ENCODE measurements at places on chromosomes 13 and 19.

DNA sequence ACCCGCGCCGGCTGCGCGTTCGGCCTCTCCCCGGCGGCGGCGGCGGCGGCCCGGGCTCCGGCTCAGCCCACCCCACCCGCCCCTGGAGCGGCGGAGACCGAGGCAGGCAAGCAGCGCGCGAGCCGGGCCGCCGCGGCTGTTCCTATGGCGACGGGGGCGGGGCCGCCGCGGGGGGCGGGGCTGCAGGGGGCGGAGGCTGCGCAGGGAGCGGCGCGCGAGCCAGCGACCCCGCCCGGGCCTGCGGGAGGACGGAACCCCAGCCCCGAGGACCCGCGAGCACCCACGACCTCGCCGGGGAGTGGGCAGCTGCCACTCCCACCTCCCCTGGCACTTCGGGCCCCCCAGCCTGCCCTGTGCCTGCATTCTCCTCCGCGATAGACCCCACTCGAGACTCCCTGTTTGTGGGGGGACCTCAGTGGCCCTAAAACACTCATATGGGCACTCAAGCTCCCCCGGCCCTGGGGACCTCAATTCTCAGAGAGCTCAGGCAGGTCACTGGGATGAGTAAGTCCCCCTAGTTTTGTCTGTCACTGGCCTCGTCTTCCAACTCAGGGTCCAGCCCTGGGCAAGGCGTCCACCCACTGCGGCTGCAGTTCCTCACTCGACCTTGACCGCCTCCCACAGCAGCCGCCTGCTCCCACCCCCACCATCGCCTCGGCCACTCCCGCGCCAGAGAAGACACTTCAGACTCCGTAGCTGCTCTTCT lies at the start of gene CTXN1:
Gene CTXN1, minus strand, starts transcription at position 115 of the 706 bp plus-strand sequence. CDS start 597 bp downstream, outside the sequence.
- peak; percentile 85 for DNase-seq

- peak; percentile 87 for DNase-seq
Measured at GRCh38 chr19:49361438-49362047, 673 bp downstream of the TEAD2 start.

DNA sequence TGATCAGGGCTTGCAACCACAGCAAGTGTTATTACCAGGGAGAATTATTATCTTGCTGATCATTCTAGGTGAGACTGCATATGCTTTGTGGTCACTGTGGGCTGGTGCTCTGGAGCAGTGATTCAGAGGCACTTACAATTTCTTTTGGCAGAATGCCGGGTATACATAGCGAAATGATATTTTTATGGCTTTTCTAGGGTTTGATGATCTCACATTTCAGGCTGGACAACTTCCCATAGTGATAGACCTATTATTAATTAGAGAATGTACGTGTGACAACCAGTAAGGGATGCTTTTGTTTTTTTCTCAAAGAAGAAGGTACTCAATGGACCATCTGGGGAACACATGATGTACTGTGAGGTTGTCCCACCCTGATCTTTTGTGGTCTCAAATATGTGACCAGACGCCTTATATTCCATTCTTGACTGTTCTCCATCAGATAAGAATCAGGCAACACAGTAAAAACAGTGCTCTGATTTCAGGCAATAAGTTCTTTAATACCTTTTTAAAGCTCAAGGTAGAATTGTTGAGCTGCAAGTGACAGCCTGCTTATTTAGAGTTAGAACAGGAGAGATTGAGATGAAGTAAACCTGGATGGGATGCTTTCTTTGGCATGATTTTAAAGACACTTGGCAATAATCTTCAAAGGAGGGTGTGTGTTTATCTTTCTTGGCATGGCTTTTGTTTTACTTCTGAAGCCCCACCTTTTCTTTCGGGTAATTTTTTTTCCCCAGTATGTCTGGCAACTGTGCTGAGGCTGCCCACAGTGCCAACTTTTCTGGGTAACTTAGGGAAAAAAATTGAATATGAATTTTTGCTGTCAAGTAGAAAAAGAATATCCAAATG lies 27.4 kb upstream of the SCEL start:
- DNase-seq = no peak

DNA sequence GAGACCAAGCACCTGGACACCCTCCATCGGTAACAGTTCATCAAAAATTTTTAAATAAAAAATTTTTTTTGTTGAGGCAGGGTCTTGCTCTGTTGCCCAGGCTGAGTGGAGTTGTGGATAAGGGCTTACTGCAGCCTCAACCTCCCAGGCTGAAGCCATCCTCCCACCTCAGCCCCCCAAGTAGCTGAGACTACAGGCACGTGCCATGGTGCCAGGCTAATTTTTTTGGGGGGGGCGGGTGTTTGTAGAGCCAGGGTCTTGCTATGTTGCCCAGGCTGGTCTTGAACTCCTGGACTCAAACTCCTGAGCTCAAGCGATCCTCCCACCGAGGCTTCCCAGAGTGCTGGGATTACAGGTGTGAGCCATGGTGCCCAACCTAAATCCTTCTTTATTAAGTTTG lies 4.7 kb downstream of the LGALS7B start:
- no peak for DNase-seq

- no peak for DNase-seq
Measured at GRCh38 chr13:30846311-30846710, 59.8 kb upstream of the MEDAG start.

GRCh38 chr19:28656644-28657043 lies 556.3 kb downstream of the UQCRFS1 start:
- no peak for DNase-seq

GRCh38 chr13:102657630-102658029 lies 37.2 kb downstream of the METTL21C start:
- DNase-seq = no peak

- no peak for DNase-seq
Measured at GRCh38 chr13:29887030-29887557, 36.7 kb upstream of the UBL3 start.

Measured in cardiac septum (tissue), 1 donor.